ENCODE measurements at places on chromosomes 16 and 17.
A peak's percentile ranks its signal among the peaks of the same experiment; 100 is the strongest.

GRCh38 chr17:43553573-43553972 lies 7.4 kb upstream of the ETV4 start:
- peaks cover 23% of the 10 kb centered on the region for H3K4me1 ChIP-seq
- H3K4me3 ChIP-seq = no peak overlapping the region

DNA sequence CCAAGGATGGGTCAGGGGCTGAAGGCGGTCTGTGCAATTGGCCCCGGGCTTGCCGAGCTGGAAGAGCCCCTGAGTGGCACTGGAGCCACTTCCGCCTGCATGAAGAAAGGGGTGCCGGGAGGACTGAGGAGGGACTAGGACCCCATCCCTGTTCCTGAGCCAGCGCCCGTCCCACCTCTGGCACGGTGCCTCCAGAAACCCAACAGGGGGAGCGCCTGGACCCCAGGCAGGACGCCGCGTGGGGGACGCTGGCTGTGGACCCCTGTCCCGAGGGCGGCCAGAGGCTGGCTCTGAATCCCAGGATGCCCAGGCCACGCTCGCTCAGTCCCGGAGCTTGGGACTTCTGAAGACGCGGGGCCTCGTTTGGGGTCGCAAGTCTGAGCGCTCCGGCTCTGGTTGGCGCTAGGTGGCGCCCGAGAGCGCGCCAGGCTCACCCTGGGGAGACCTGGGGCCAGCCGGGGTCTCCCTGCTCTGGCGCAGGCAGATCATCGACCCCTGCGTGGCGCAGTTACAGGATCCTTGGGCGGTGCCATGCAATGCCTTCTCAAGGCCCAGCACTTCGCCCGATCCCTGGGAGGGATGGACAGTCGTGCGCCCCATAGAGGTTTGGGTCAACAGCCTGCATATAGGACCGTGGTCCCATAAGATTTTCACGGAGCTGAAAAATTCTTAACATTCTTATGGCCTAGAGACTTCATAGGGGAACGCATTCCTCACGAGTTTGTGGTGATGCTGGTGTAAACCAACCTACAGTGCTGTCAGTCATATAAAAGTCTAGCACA lies 58.5 kb upstream of the CREBBP start:
- H3K27me3 ChIP-seq = no peaks in the 10 kb centered on the region
- no peaks in the 10 kb centered on the region for H3K36me3 ChIP-seq
- no peak overlapping the region for H3K27ac ChIP-seq
- H3K4me3 ChIP-seq = no peak overlapping the region
- DNase-seq = peak; percentile 81

DNA sequence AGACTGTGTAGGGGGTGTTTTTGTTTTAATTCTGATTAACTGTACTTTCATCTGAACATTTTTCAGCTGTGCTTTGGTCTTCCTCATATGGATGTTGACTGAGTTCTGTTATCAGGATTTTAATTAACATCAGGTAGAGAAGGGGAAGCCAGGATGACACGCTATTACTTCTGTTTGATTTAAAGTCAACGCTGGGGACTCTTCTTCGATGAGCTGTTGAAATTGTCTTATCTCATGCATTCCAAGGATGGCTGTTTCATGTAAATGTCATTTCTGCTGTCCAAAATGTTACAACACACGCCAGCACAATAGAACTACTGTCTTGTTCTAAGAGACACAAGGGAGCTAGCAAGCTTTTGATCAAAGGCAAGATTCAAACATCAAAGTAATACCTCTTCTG lies 263.3 kb upstream of the CDH5 start:
- H3K27ac ChIP-seq = no peak overlapping the region
- no peak overlapping the region for H3K4me3 ChIP-seq
- H3K27me3 ChIP-seq = peaks cover 27% of the 10 kb centered on the region
- H3K36me3 ChIP-seq = no peaks in the 10 kb centered on the region
- no peaks in the 10 kb centered on the region for H3K4me1 ChIP-seq
- no peak for DNase-seq

GRCh38 chr16:13923703-13924298 lies 3.8 kb downstream of the ERCC4 start:
- no peak overlapping the region for H3K4me3 ChIP-seq
- H3K36me3 ChIP-seq = peaks cover 11% of the 10 kb centered on the region
- H3K4me1 ChIP-seq = peaks cover 24% of the 10 kb centered on the region
- DNase-seq = no peak
- H3K27ac ChIP-seq = no peak overlapping the region
- H3K27me3 ChIP-seq = no peaks in the 10 kb centered on the region

DNA sequence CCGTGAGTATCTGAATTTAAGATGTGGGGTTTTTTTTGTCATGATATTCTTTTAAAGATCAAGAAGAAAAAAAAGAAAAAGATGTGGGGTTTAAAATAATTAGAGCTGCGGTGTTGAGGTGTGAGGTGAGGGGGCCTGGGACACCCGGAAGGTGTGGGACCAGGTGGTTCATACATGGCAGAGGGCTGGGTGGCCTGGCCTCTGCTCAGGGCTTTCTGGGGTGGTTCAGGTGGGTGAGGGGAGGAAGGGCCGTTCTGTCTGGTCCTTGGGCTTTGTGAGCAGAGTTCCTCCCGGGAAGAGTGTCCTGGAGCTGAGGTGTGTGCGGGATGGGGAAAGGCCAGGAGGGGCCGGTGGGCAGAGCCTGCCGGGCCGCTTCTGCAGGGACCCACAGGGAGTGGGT lies 5.0 kb downstream of the PRSS27 start:
- no peaks in the 10 kb centered on the region for H3K36me3 ChIP-seq
- no peaks in the 10 kb centered on the region for H3K4me1 ChIP-seq
- H3K27ac ChIP-seq = no peak overlapping the region
- peaks cover 4% of the 10 kb centered on the region for H3K27me3 ChIP-seq
- no peak for DNase-seq
